ENCODE measurements at places on chromosomes 6 and 20.

- no peak for DNase-seq
These were observed 105.0 kb upstream of the BEND6 start for GRCh38 chr6:56849896-56850295.

DNA sequence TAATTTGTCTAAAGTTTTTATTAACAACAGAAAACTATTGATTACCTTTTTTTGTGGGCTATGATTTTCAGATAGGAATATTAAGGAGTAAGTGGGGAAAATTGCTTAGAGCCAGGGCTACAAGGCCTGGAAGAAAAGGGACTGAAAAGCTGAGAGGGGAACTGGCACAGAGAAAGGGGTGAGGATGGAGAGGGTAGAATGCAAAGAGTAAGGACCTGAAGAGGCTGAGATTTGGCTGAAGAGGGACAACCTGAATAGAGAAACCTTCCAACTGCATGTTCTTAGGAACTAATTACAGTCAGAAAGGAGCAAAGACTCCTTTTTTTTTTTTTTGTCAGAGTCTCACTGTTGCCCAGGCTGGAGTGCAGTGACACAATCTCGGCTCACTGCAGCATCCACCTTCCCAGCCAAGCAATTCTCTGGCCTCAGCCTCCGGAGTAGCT lies 16.7 kb downstream of the BTN2A1 start:
- no peak for DNase-seq

- no peak for DNase-seq
These were observed 29.4 kb downstream of the RING1 start for GRCh38 chr6:33237741-33238140.

DNA sequence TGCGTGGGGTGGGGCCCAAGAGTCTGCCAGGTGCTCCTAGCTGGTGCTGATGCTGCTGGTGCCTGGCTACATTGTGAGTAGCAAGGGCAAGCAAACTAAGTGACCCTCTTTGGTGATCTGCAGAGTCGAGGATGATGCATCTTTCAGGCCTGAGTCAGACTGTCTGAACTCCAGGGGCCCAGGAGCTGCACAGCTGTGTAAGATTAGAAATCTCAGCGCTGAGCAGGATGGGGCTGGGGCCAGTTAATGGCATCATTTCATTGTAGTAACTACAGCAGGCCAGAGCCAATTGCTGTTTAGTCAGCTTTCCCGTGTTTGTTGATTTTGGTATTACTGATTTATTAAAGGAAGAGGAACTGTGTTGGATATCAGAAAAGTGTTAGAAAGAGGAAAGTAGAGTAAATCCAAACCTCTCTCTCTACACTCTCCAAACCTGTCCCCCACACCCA lies 365.2 kb downstream of the PAX1 start:
- no peak for DNase-seq

DNA sequence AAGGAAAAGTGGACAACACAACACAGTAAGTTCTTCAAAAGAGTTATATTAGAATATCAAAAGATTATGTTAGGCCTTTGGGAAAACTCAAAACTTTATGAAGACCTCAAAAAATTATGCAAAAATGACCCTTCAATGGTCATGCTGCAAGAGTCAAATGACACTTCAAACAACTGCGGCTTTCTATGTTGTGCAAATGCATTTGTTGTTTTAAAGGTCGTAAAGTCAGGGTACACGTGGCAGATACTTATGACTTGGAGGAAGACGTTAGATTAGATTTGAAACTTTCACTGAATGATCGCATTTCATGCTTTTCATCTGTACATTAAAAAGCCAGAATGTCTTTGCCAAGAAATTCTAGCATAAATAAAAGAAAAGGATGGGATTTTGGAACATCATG lies 31.4 kb downstream of the BCAS1 start:
- DNase-seq, result no peak

DNA sequence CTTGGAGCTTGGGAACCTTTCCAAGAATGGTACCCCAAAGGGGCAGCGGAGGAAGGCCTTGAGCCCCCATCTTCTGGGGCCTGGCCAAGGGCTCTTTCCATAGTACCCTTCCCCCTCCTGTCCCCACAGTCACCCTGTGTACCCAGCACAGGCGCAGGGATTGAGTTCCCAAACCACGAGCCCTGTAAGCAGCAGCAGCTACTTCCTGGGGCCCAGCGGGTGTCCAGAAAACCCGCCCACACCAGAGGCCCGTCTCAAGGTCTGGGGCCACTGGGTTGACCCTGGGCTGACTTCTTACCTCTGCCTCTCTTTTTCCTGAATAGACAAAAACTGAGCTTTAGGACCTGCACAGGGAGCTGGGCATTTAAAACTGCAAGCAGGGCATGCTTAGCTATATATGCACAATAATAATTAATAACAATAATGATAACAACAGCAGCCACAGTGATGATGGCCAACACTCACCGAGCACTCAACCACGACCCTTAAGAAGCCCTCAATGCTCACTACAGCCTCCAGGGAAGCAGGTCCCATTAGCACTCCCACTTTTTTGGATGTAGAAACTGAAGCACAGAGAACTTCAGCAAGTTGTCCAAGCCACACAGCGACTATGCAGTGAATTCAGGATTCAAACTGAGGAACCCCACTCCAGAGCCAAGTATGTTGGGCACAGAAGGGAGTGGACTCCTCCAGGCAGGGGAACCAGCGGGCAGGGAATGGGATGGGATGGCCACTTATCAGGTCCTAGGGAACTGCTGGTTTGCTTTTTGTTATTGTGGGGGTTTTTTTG lies 14.5 kb downstream of the NOL4L start:
- no peak for DNase-seq

GRCh38 chr6:156876302-156876701 lies 99.1 kb downstream of the ARID1B start:
- DNase-seq, result no peak

- no peak for DNase-seq
These were observed 44.7 kb upstream of the ZFP64 start for GRCh38 chr20:52236292-52236691.

GRCh38 chr6:43383021-43383667 lies 13.7 kb upstream of the ZNF318 start:
- DNase-seq, result no peak

DNA sequence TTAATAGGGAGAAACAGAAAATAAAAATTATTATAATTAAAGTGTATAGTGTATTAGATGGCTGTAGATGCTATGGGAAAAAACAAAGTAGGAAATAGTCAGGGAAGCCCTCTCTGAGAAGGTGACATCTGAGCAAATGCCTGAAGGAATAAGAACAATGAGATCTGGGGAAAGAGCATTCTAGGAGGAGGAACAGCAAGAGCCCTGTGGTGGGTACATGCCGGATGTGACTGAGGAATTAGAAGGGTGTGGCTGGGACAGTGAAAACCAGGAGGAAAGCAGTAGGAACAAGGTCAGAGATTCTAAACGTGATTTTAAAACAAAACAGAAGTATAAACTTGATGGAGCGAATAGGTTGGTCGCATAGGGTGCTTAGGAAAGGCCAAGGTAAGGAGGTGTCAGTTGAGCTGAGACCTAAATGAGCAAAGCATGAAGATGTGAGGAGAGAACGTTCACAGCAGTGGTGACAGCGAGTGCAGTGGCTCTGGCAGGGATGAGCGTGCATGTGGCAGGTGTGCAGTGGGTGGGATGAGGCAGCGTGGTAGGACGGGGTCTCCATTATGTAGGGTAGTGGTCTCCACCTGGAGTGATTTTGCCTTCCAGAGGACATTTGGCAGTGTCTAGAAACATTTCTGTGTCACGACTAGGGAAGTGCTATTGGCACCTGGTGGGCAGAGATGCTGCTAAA lies 97.1 kb upstream of the MRPS10 start:
- DNase-seq, result no peak

DNA sequence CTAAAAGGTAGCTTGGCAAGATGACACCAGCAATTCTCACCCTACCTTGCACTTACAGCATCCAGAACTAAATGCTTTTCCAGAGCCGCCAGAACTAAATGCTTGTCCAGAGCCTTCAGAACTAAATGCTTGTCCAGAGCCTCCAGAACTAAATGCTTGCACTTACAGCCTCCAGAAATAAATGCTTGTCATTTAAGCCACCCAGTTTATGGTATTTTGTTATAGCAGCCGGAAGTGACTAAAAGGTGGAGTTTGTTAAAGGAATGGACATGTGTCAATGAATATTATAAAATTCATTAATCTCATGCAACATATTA lies 133.5 kb downstream of the GPX5 start:
- no peak for DNase-seq

DNA sequence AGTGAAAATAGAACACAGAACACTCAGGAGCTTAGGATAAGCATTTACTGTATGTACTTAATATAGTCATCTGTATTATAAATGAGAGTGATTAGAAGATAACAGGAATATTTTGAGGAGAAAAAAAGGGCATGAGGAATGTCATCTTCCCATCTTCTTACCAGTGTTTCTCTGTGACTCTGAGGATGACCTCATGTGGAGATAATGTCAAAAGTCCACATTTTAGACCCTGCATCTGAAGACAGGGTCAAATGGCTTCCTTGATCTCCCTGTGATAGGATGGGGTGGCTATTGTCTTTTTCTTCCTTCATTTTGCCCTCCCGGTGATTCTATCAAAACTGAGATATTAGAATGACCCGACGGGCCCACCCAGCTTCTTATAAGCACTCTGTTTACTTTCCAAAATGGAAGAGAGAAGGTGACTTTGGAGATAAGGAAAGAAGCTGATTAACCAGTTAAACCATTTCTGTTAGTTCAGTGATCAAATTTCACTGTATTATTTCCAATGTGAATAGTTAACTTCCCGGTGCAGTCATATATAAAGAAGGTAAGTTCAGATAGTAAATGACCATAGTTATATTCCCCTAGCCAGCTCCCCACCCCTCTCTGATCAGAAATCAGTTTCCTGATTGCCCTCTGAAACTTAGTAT lies 115.7 kb upstream of the SALL4 start:
- no peak for DNase-seq

DNA sequence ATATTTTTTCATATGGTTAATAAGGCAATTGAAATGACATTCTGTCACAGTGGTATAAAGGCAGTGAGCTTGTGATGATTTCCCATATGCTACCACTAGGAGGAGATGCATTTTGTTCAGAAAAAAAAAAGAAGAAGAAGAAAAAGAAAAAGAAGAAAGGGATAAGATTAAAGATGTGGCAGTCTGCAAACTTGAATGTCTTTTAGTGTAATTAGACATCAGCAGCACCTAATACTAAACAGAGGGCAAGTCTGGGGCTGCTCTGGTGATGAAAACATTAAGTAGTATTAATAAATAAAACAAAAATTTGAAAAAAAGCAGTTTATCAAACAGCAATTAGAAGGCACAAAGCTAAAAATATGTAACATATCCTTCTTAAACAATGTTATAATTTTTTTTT lies 95.4 kb upstream of the DEFB112 start:
- no peak for DNase-seq

DNA sequence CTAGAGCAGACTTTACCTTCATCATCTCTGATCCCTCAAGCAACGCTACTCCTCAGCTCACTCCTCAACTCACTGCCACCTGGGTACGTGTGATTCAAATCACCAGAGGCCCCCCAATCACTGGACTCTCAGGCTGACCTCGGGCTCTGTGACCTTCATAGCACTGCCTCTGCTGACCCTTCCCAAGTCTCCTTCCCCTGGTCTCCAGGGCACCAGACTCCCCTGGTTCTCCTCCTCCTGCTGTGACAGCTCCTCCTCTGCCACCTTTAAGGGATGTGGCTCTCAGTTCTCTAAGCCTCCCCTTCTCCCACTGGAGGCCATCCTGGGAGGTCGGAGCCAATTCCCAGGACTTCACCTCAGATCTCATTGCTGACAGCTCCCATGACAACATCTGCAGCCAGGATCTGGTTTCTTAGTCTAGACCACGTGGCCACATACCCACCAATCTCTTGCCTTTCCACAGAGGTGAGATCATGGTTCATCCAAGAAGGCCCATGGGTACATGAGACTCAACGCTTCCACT lies 90.4 kb downstream of the NFATC2 start:
- DNase-seq, result no peak

DNA sequence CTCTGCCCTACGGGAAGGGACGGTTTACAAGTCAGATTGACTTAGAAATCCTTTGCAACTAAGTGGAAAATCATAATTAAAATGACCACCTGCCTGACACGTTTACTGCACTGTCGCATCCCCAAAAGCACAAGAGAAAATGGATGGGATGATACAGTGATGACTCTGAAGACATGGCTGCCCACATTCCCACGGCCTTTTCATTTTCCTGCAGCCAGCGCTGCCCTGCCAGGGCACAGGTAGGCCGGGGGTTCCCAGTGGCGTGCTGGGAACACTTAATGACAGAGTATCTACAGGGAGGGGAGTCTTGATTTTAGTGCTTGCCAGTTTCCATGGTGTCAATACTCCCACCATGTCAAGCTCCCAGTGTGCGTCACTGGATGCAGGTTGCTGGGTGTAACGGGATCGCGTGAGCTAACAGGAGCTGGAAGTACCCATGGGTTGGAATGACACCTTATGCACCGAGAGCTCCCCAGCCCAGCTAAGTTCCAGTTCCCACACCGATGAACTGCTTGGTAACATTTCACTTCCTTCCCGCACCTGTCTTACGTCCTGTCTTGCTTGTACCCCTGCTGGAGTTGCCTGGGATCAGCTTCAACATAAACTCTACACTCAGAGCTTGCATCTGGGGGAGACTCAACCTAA lies 129.0 kb downstream of the ANKRD60 start:
- DNase-seq, result peak; percentile 24

- DNase-seq, result no peak
These were observed 7.4 kb downstream of the TBP start for GRCh38 chr6:170561555-170561954.

DNA sequence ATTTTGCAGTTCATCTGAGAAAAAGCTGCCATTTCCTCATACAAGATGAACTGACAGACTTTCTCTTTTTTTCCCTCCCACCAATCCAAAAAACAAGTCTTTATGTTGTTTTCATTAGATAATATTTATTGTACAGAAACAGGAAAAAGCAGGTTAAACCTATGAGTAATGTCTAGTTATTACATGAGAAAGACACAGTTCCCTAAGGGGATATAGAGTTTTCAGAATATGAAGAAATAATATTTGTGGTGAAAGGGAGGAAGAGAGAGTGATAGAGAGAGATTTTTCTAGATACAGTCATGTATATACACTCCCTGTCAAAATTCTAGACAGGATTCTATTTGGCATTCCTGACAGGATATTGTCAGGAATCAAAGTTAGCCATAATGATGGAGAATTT lies 392.4 kb downstream of the BMP2 start:
- DNase-seq, result no peak

- no peak for DNase-seq
These were observed 742.7 kb upstream of the SLC35B3 start for GRCh38 chr6:9178071-9178470.

DNA sequence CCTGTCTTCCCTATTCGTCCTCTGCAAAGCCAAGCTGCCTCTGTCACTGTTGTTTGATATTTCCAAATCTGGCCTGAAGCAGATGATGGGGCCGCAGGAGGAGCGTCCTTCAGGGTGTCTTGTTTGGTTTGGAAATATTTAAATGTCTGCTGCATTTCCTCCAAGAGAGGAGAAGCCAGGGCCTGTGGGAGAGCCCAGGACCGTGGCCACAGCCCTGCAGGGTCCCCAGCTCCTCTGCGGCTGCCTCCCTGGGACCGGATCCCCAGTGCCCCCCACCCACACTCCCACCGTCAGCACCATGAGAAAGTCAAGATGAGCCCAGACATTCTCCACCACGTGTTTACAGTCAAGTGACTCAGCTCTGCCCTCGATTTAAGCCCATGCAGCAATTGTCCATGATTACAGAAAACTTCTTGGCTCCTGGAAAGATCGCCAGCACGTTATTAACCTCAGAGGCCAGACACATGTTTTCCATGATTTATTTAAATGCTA lies 18.2 kb downstream of the FOXF2 start:
- no peak for DNase-seq

Data from activated CD8-positive, alpha-beta memory T cell treated with anti-CD3 and anti-CD28 coated beads for 24 hours (primary cell).